ENCODE measurements at places on chromosomes 2 and 18.

GRCh38 chr2:236464140-236464539 lies 105.5 kb upstream of the ACKR3 start:
- DNase-seq: no peak

DNA sequence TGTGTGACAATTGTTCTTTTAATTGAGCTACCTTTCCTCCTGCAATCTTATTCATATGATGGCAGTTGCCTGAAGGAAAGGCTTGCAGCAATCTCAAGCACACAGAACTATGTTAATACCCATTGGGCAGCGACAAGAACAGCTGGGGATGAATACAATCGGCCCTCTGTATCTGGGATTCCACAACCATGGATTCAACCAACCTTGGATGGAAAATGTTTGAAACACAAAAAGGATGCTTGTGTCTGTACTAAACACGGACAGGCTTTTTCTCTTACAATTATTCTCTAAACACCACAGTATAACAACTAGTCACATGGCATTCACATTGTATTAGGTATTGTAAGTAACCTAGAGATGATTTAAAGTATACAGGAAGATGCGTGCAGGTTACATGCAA lies 256.1 kb upstream of the SIX2 start:
- DNase-seq: no peak

- no peak for DNase-seq
Observed at GRCh38 chr2:146123714-146124113, 1603.8 kb upstream of the ZEB2 start.

DNA sequence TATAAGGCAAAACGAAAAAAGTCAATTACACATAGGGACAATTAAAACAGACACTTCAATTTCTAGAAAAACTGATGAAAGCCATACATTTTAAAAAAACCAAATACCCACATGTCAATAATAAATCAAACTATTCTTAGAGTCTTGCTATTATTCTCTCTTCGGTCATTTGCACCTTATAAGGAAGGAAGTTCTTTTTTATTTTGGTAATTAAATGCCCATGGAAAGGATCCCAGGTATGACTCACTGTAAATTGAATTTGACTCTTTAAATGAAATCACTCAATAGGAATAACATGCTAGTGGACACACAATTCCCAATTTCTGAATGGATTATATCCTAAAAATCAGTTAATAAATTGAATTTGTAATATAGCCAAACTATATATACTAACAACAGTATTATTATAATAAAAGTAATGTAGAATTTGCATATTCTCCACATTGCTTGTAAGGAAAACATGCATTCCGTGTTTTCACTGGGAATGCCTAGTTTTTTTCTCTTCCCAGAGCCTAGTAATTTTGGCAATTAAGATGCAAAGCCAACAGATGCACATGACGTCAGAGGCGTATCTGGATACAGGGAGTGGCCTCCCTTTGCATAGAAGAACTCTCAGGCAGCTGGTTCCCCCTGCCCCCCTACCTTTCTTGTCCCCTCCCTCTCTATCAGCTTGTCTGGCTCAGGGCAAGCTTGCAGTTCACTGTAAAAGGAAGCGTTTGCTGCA lies 153.5 kb upstream of the PGAP1 start:
- no peak for DNase-seq

DNA sequence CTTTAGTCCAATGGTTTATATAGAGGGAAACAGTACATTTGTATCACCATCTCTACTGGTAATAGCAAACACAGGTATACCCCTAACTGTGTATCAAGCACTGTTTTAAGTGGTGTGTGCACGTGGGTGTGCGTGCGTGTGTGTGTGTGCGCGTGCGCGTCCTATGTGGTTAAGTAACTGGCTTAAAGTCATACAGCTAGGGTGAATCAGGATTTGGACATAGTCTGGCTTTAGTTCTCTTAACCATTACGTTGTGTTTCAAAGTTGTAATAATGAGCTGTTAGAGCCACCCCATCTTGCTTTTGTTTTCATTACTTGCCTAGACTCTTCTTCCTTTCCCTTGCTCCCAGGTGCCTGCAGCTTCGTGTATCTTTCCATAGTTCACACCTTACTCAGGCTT lies 2.1 kb downstream of the HADHB start:
- no peak for DNase-seq

- no peak for DNase-seq
Observed at GRCh38 chr2:233007270-233007669, 5.8 kb downstream of the NGEF start.

GRCh38 chr2:3288470-3289170 lies 89.0 kb downstream of the EIPR1 start:
- no peak for DNase-seq

DNA sequence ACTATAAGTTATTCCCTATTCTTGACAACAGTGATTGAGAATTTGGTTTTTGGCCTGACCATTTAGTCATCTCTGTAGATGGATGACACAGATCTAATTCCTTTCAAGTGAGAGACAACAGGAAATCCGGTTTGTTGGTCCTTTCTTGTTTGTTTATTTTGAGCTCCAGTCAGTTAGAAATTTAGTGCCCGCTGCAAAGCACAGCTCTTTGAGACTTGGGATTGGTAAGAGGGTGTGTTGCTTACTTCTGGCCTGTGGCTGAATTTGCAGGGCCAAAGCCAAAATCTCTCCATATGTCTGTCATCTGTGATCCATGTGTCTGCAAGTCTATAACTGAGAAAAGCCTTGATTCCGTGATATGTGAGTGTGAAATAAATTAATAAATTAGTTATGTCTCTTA lies 74.3 kb downstream of the BIN1 start:
- no peak for DNase-seq

GRCh38 chr2:73289304-73289703 lies 4.0 kb downstream of the EGR4 start:
- DNase-seq: no peak

DNA sequence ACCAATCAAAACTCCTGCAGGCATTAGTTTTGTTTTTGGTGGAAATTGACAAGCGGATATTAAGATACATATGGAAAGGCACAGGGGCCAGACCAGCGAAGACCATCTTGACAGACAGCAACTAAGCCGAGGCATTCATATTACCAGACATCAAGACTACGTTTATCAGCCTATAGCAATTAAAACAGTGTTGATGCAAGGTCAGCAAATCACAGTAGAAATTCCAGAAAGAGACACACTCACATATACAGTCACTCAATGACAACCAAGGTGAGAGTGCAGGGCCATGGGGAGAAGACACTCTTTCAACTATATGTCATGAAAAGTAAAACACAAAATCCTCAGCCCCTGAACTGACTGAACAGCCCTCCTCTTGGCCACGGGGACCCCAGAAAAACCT lies 164.6 kb downstream of the TPO start:
- no peak for DNase-seq

- no peak for DNase-seq
Observed at GRCh38 chr2:9315280-9315847, 108.0 kb downstream of the ITGB1BP1 start.

DNA sequence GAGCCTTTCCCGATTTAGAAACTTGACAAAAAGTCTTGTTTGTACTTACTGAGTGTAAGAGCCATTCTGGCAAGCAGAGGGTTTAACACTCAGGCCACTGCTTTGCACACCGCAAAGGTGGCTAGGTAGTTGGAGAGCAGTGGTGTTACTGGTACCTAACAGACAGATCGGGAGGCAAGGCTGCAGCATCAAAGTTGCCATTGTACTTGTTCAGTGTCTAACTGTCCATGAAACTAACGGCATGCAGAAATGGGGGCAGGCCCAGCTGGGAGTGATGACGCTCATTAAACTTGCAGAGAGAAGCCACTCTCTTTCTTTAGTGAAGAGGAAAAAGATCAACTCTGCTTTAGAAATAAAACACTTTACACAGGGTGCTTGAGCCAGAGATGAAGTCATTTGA lies 10.1 kb downstream of the GPR39 start:
- DNase-seq: no peak

- DNase-seq: no peak
Observed at GRCh38 chr2:241142593-241142992, 6.7 kb downstream of the PASK start.

DNA sequence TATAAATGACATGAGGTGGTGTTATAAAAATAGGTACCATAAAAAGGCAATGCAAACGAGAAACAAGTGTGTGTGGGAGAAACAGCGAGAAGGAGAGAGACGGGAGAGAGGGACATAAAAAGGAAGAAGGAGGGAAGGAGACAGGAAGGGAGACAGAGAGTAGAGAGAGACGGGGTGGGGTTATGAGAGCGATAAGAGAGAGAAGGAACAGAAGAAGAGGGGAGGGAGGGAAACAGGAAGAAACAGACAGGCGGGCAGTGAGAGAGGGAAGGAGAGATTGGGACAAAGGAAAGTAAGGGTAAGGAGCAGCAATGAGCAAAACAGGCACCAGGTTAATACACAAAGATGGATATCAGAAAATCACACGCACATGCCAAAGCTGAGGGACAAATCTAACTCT lies 83.7 kb downstream of the TGFA start:
- DNase-seq: no peak

DNA sequence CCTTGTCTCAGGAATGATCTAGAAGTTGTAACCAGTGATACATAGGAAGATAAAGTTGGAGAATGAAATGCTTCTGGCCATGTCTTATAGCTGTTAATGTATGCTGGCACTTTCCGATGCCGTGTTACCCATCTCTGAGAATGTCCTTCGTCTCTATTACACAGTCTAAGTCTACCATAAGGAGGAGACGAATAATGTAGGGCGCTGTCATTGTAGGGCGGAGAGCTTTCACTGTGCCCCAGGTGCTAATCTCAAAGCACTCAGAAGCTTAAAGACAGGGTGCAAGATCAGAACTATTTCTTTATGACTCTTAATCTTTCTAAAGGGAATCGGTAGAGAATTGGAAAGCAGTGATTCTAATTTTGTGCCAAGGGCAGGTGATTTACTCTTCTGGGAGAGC lies 48.2 kb upstream of the MSTN start:
- DNase-seq: no peak

- no peak for DNase-seq
Observed at GRCh38 chr18:75169411-75169810, 39.5 kb downstream of the PTGR3 start.

DNA sequence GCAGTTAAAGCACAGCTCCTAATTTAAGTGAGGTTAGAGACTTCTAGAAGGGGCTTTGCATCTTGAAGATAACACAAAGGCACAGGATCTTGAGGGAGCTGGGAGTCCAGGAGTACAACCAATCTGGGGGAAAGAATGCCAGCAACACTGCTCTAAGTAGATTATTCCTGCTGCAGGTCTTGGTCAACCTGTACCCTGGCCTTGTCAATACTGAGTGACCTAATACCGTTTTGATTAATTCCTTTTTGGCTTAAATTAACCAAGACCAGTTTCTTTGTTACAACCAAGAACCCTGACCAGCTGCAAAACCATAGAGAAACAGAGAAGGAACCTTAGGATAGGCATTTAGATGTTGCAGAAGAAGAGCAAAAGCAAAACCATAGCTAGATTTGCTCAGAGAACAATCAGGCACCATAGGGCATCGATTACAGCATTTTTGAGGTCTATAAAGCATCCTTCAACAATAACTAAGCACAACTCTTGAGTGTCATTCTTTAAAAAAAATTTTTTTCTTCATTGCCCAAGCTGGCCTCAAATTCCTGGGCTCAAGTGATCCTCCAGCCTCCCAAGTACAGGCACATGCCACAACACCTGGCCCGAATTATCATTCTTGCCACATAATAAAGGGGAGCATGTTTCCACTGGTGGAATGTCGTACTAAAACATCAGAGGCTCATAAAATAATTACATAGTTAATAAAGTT lies 6.3 kb downstream of the STARD7 start:
- no peak for DNase-seq

- DNase-seq: no peak
Observed at GRCh38 chr2:37489536-37489935, 145.1 kb downstream of the QPCT start.

DNA sequence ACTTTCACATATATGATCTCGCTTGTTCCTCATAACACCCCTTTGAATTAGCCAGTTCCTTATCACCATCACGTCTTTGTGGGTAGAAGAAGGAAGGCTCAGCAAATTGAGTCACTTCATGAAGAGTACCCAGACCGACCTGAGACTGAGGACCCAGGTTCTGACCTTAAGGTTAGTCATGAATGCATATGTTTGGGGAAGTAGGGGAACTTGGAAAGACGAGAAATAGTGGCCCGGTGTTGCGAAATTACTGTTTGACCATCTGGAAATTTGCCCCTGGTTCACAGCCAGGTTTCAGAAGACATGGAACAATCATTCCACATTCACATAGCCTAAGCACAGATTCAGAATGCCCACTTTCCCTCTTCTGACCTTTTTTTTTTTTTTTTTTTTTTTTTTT lies 59.8 kb downstream of the MEIS1 start:
- DNase-seq: no peak

DNA sequence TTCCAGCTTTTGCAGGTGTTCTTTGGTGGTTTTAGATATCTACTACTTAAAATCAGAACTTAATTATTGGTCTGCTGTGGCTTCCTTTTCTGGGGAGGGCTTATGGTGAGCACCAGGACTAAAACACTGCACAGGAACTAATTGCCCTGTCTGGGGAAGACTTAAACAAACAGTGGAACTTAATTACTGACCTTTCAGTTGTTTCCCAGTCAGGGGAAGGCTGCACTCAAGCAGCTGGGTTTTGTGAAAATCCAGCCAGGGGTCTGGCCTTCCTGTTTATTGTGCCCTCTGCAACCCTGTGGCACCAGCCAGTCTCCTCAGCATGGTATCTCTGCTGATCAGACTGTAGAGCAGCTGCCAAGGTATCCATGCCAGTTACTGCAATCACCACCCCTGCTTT lies 398.2 kb downstream of the ADCYAP1 start:
- DNase-seq: no peak

- no peak for DNase-seq
Observed at GRCh38 chr2:52512760-52513159, 1254.8 kb upstream of the CHAC2 start.

- DNase-seq: no peak
Observed at GRCh38 chr18:2254977-2255376, 316.3 kb downstream of the METTL4 start.

GRCh38 chr2:138223319-138223718 lies 259.0 kb downstream of the HNMT start:
- no peak for DNase-seq

DNA sequence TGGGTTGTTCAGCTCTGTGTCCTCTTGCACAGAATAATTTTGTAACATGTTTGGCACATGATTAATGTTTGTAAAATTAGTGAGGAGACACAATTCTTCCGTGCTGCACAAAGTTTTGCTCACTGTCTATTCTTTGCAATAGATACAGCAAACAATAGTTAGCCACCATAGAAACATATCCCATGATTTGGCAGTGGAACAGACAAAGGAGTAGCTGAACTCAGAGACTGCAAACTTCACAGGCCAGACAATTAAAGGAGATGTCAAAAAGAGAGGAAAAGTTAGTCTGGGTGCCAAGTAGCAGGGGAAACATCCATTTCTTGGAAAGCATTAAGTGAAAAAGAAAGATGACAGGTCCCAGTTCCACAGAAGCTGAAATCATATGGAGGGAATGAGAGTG lies 267.4 kb upstream of the NRXN1 start:
- DNase-seq: no peak

- DNase-seq: no peak
Observed at GRCh38 chr2:127052771-127053691, 53.9 kb downstream of the BIN1 start.

DNA sequence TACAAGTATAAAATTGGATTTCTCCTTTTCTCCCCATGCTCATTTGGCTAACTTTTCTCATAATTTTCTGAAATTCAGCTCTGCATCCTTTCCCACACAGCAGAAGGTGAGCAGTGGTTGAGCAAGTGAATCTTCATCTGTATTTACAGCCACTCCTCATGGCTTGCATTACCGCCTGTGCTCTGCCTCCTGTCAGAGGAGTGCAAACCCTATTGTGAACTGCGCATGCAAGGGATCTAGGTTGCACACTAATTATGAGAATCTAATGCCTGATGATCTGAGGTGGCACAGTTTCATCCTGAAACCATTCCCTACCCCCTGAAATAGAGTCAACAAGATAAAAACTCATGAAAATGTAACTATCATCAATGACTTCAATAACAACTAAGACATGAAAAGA lies 20.0 kb downstream of the ME2 start:
- DNase-seq: no peak

Measured in nucleus accumbens (tissue), 56 donors.